ENCODE measurements at places on chromosomes 12 and 14.

- no peak for DNase-seq
Measured at GRCh38 chr12:2119266-2119665, 66.5 kb downstream of the CACNA1C start.

DNA sequence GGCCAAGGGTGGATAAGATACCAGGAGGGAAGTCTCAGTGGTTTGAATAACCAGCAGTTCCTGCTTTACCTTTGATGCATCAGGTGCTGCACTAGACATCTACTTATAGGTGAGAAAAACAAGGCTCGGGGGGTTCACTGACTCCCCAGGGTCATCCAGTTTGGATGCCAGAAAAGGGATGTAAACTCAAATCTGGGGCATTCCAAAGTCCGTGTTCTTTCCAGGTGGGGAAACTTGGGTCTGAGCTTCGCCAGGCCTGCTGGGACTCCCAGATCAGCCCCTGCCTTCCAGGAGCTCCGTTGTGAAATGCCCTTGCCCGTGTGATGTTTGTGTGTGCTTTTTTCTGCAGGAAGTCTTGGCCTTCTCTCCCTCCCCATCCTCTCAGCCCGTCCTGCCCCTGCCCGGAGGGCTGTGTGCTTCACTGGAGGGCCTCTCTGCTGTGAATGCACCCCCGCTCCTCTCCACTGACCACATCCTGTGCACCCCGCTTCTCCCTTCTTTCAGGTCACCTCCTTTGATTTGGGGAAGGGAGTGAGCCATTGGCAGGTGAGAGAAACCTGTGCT, 42.1 kb downstream of the TSPAN9 start:
- DNase-seq: no peak

- DNase-seq: no peak
Measured at GRCh38 chr14:26719514-26719913, 121.7 kb upstream of the NOVA1 start.

GRCh38 chr12:77968571-77968970, 137.9 kb downstream of the NAV3 start:
- no peak for DNase-seq

- DNase-seq: no peak
Measured at GRCh38 chr14:78075033-78075432, 95.1 kb upstream of the NRXN3 start.

DNA sequence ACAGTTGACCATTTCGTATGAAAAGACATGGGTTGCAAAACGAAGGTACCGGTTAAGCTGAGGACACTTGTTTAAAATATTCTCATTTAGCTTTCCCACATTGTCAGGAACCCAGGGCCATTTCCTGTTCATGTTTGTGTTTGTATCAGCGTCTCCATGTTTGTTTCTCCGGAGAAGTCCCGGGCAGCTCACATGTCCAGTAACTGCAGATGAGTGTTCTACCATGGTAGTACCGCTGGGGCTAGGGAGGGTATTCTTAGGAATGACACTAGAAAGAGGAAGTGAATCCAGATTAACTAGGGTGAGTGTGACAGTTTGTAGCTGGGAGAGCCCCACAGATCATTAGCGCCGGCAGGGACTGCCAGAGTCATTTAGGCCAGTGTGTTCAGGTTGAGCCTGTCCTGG, 50.0 kb upstream of the EVL start:
- no peak for DNase-seq

DNA sequence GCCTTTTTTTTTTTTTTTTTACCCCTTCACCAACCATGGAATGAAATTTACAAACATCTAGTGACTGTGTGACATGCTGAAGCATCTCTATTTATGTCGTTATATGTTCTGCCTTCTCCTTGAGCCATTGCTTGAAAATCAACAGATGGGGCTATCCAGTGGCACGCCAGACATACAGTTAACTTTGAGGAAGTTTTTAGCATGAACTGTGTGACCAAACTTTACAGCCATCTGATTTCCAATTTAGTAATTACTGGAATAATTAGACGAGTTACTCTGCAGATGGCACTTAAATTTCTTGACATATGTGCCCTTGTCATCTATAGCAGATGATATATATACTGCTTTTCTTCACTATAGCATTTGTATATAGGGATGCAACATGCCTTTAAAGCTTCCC, 192.1 kb downstream of the SNAPC1 start:
- no peak for DNase-seq

- DNase-seq: no peak
Measured at GRCh38 chr14:88598097-88598675, 35.3 kb downstream of the ZC3H14 start.

DNA sequence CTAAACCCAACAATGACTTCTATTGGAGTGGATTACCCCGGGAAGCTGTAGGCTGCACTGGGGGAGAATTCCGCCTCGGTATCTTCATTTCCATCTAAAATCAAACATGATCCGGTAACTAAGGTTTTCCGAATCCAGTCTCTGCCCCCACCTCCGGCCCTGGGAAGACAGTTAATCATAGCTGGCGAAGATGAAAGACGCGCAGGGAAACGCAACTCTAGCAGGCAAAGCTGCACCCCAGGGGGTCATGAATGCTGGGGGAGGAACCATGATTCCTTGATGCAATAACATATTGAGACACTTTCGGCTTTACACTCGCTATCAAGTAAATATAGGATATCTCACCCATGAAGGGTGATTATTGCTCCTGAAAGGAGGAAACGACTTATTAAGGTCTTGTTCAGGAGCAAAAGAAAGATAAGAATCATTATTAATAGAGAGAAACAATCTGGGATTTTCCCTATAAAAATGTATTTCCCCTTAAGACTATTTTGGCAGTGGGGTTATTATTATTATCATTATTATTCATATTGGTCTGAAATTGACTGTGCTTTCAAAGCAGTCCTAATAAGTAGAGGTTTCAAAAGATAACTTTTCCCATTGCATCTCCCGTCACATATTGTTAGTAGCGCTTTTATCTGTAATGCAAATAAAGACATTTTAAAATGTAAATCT, 614.9 kb downstream of the VRK1 start:
- no peak for DNase-seq

DNA sequence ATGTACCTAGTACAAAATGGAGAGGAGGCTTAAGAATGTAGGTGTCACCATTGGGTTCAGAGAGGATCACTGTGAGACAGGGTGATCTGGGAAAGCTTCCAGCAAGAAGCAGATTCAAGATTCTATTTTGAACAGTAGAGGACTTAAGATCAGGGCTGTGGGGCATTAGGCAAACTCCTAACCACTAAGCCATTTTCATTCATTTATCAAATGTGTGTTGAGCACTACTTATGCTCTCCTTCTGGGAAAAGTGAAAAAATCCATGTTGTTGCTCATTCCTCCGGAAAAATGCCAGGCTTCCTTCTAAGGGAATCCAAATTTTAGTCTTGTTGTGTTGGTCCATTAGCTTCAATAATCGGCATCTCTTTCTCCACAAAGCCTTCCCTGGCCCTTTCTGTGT, 163.4 kb downstream of the NUAK1 start:
- no peak for DNase-seq

DNA sequence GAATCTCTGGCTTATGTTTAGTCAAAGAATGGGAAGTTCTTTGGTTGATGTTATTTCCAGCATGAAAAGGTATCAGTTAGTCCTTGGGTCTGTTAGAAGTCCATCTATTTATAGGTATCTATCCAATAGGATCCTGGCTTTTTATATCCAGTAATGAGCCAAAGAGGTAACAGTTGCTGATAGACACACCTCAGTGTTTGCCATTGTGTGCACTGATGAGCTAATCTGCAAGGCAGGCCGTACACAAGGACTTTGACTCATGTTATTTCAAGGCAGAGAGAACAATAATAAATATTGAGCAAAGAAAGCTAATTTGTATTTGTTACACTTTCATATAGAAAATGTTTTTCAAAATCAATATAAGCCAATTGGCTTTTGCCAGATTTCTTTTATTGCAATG, 56.4 kb downstream of the GLT1D1 start:
- no peak for DNase-seq

DNA sequence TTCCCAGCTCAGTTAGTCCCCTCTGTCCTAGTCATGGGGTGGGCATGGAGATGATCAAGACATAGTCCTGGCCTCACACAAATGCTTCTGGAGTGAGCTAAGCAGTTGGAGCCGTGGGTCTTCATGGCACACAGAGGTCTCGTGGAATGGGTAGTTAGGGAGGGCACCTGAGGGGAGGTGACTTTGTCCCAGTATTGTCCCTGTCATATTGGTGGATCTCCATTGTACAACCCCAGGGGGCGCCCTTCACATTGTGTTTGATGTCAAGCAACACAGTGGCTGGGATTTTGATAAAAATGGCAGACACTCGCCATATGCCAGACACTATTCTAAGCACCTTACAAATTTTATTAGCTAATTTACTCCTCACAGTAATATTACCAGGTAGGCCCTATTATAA, 175.4 kb upstream of the LHX5 start:
- DNase-seq: no peak

- no peak for DNase-seq
Measured at GRCh38 chr12:2173971-2174370, 121.2 kb downstream of the CACNA1C start.

GRCh38 chr14:103825101-103825500, 22.3 kb downstream of the PPP1R13B start:
- DNase-seq: no peak

All from femur (tissue), 1 donor.